ENCODE measurements at places on chromosomes 4 and X.

- no peak for DNase-seq
These were observed 151.6 kb upstream of the HPGD start for GRCh38 chr4:174673865-174674264.

GRCh38 chr4:108166038-108166437 lies 2.7 kb downstream of the LEF1 start:
- no peak for DNase-seq

DNA sequence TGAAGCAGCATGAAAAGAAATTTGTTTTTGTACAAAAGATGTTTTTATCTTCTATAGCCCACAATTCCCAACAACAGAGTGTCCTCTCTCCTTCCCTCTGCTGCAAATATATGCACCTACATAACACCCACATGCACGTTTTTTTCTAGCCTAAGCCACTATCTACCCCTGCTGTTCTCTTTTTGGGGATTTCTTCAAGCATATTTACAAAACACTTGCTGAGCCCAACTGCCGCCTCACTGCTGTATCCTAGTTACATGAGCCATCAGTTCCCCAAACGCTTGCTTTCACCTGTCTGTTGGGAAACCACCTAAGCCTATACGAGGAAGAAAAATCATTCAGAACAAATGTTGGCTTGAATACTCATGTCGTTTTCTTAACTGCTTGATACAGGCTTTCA lies 127.2 kb downstream of the CHRNA9 start:
- no peak for DNase-seq

GRCh38 chr4:183183906-183184535 lies 85.0 kb downstream of the WWC2 start:
- no peak for DNase-seq

DNA sequence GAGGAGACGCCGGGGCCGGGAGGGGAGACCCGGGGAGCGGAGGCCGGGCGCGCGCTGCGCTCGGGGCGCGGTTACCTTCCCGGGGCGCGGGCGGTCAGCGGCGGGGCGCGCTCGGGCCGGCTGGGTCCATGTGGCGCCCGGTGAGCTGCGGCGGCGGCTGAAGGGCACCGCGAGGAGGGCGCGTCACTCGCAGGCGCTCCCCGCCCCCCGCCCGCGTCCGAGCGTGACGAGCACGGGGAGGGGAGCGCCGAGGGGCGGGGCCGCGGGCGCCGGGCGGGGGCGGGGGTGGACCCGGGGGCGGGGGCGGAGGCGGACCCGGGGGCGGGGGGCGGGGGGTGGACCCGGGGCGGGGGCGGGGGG lies at the start of gene CPLX1:
Gene CPLX1, minus strand, starts transcription at position 159 of the 360 bp plus-strand sequence. CDS start 1,607 bp downstream, outside the sequence.
- no peak for DNase-seq

GRCh38 chr4:37951461-37952352 lies 8.5 kb upstream of the PTTG2 start:
- peak; percentile 43 for DNase-seq

DNA sequence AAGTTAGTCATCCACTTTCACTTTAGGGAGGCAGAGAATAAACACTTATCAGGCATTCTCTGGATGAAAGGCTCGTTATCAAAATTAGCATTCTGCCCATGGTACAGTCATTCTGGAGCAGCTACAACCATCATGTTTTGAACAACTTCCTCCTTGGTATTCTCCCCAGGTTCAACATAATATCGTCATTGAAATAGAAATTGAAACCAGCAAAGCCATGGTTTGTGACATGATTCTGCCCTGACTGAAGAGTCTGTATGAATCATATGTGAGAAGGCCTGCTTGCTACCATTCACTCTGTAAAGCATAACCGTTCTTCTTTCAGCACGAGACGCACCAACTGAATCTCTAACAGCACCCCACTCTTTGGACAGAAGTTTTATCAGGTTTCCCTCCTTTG lies 127.5 kb upstream of the RADX start:
- no peak for DNase-seq

- DNase-seq = no peak
These were observed 1.8 kb downstream of the PNMA5 start for GRCh38 chrX:152992115-152992514.

- no peak for DNase-seq
These were observed 236.1 kb downstream of the SPRY1 start for GRCh38 chr4:123632693-123633030.
